ENCODE measurements at places on chromosomes 11 and 22.

DNA sequence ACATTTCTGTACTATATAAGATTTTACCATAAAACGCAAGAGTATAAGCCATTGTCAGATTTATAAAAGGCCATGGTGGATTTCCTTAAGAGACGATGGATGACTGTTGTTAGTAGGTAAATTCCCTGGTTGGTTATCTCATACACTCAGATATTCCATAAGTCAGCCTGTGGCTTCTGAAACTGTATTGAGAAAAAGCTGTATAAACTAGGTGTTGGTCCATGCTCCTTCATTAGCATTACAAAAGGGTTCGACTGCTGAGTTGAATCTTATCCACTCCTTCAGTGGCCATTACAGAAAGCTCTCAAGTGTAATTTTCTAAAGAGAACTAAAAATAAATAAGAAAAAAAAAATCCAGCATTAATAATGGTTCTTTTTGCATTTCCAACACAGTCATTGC lies 5.3 kb downstream of the GRAP2 start:
- no peaks in the 10 kb centered on the region for H3K36me3 ChIP-seq
- DNase-seq: no peak
- peaks cover 12% of the 10 kb centered on the region for H3K27me3 ChIP-seq
- H3K4me1 ChIP-seq: no peaks in the 10 kb centered on the region
- no peak overlapping the region for H3K27ac ChIP-seq

GRCh38 chr11:75333807-75334140 lies 17.7 kb downstream of the ARRB1 start:
- no peak overlapping the region for H3K4me3 ChIP-seq
- no peaks in the 10 kb centered on the region for H3K36me3 ChIP-seq
- no peaks in the 10 kb centered on the region for H3K27me3 ChIP-seq
- DNase-seq: no peak
- H3K4me1 ChIP-seq: peaks cover 43% of the 10 kb centered on the region
- H3K27ac ChIP-seq: no peak overlapping the region

- no peaks in the 10 kb centered on the region for H3K36me3 ChIP-seq
- no peak overlapping the region for H3K27ac ChIP-seq
- no peak overlapping the region for H3K4me3 ChIP-seq
- DNase-seq: no peak
- no peaks in the 10 kb centered on the region for H3K27me3 ChIP-seq
Observed at GRCh38 chr22:33260498-33260897, 202.3 kb upstream of the SYN3 start.

GRCh38 chr11:128732471-128733277 lies 38.8 kb downstream of the FLI1 start:
- peaks cover 57% of the 10 kb centered on the region for H3K4me1 ChIP-seq
- H3K27ac ChIP-seq: no peak overlapping the region
- H3K36me3 ChIP-seq: no peaks in the 10 kb centered on the region
- no peaks in the 10 kb centered on the region for H3K27me3 ChIP-seq
- DNase-seq: no peak

- H3K4me1 ChIP-seq: no peaks in the 10 kb centered on the region
- no peak for DNase-seq
- H3K27ac ChIP-seq: no peak overlapping the region
- no peak overlapping the region for H3K4me3 ChIP-seq
Observed at GRCh38 chr11:85705800-85706199, 19.8 kb upstream of the CCDC89 start.

GRCh38 chr11:130163346-130164220 lies 4.0 kb downstream of the ST14 start:
- H3K27me3 ChIP-seq: peaks cover 35% of the 10 kb centered on the region
- H3K27ac ChIP-seq: no peak overlapping the region
- H3K4me3 ChIP-seq: no peak overlapping the region

- H3K36me3 ChIP-seq: no peaks in the 10 kb centered on the region
- H3K4me1 ChIP-seq: no peaks in the 10 kb centered on the region
- no peak for DNase-seq
- no peak overlapping the region for H3K4me3 ChIP-seq
Observed at GRCh38 chr11:44402466-44403075, 92.6 kb upstream of the ALX4 start.

- DNase-seq: no peak
- no peaks in the 10 kb centered on the region for H3K36me3 ChIP-seq
Observed at GRCh38 chr11:57630171-57630570, 19.5 kb downstream of the YPEL4 start.

DNA sequence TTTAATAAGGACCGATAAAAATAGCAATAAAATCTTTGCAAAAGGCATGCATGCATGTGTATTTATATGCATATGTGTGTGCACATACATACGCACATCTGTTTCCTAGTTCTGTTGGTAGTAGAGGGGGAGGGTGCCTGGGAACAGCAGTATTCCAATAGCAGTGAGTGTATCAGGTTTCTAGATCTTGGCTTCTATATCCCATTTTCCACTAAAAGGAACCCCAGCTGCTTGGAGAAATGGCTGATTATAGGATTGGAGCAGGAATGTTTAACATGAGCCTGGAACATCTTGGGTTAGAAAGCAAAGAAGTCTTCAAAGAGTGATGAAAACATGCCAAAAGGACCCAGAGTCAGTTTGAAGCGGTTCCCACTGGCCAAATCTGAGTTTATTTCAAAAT lies 21.0 kb downstream of the TNRC6B start:
- no peaks in the 10 kb centered on the region for H3K36me3 ChIP-seq
- H3K4me3 ChIP-seq: no peak overlapping the region
- peaks cover 10% of the 10 kb centered on the region for H3K4me1 ChIP-seq
- no peak overlapping the region for H3K27ac ChIP-seq

DNA sequence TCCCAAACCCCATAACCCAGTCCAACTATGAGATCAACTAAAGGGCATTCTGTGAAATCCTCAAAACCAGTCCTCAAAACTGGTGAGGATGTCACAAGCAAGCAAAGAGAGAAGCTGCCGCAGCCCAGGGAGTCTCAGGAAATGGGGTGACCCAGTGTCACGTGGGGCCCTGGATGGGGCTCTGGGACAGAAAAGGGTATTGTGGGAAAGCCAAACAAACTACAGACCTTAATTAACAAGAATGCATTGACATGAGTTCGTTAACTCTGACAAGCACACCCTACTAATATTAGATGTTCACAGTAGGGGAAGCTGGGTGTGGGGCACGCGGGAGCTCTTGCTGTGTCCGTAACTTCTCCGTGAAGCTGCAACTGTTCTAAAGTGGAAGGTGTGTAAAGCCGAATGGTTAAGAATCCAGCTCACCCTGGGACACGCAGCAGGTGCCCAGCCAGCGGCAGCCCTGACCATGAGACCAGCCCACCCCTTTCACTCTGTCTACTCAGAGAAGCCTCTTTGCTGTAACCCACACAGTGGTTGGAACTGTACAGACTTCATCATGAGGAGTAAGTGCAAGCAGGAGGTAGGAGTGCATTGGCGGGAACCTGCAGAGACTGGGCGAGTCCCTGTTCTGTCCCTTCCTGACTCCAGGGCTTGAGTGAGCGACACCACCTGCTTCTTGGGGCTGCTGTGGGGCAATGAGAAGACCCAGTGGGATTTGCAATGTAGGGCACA lies 17.9 kb downstream of the LINC01488 start:
- no peaks in the 10 kb centered on the region for H3K27me3 ChIP-seq
- no peak overlapping the region for H3K4me3 ChIP-seq
- no peak for DNase-seq
- H3K27ac ChIP-seq: no peak overlapping the region
- H3K36me3 ChIP-seq: no peaks in the 10 kb centered on the region

- DNase-seq: peak; percentile 79
- H3K27me3 ChIP-seq: peaks cover 25% of the 10 kb centered on the region
- H3K36me3 ChIP-seq: no peaks in the 10 kb centered on the region
- H3K27ac ChIP-seq: peak within 1 kb of the TSS; percentile 19
- peaks cover 9% of the 10 kb centered on the region for H3K4me1 ChIP-seq
- peak within 1 kb of the TSS; percentile 25 for H3K4me3 ChIP-seq
Observed at GRCh38 chr11:75768112-75768908, at the start of gene DGAT2. TSS of gene DGAT2 (plus strand) at chr11:75768778. CDS start at chr11:75768992, 214 bp downstream.

GRCh38 chr11:86802601-86803051 lies 2.3 kb downstream of the PRSS23 start:
- peak; percentile 80 for DNase-seq
- H3K4me1 ChIP-seq: peaks cover 63% of the 10 kb centered on the region
- no peaks in the 10 kb centered on the region for H3K27me3 ChIP-seq
- peaks cover 3% of the 10 kb centered on the region for H3K36me3 ChIP-seq
- H3K4me3 ChIP-seq: peak overlapping the region; percentile 95
- peak overlapping the region; percentile 96 for H3K27ac ChIP-seq

DNA sequence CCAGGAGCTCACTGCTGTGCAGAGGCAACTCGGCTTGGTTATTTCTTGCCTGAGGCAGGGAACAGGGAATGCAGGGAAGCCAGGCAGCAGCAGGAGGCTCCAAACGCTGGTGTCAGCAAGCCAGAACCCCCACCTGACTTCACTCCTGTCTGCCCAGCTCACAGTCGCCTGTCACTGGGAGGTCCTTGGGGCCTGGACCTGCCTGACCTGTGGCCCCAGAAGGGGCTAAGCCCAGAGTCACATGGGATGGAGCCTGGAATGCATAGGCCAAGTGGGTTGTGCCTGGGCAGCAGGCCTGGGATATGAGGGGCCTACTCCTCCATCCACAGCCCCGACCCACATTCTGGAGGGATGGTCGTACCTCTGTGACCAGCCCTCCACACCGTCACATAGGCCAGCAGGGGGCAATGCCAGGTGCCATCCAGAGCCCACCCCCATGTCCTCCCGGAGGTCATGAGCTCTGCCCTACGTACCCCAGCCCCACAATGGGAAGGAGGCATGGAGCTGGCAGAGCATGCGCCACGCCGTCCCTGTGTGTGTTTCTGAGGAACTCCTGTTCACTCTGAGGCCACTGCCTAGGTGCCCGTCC lies 5.2 kb downstream of the RASSF7 start:
- peaks cover 2% of the 10 kb centered on the region for H3K36me3 ChIP-seq
- peaks cover 14% of the 10 kb centered on the region for H3K4me1 ChIP-seq
- H3K4me3 ChIP-seq: no peak overlapping the region
- no peaks in the 10 kb centered on the region for H3K27me3 ChIP-seq

DNA sequence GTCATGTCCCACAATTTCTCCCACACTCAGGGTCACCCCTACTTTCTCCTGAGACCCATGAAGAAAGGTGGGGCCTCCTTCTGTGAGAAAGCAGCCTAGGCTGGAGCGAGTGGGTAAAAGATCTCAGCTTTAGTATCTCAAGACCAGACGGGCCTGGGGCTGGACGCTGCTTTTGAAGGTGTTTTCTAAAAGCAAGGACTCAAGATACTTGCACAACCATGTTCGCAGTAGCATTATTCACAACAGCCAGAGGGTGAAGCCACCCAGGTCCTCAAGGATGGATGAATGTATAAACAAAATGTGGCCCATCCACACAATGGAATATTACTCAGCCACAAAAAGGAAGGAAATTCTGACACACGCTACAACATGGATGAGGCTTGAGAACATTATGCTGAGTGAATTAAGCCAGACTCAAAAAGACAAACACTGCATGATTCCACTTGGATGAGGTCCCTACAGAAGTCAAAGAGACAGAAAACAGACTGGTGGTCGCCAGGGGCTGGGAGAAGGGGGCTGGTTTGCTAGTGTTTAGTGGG lies 10.6 kb downstream of the SHANK2 start:
- DNase-seq: no peak
- no peak overlapping the region for H3K4me3 ChIP-seq
- H3K36me3 ChIP-seq: no peaks in the 10 kb centered on the region
- H3K4me1 ChIP-seq: no peaks in the 10 kb centered on the region

DNA sequence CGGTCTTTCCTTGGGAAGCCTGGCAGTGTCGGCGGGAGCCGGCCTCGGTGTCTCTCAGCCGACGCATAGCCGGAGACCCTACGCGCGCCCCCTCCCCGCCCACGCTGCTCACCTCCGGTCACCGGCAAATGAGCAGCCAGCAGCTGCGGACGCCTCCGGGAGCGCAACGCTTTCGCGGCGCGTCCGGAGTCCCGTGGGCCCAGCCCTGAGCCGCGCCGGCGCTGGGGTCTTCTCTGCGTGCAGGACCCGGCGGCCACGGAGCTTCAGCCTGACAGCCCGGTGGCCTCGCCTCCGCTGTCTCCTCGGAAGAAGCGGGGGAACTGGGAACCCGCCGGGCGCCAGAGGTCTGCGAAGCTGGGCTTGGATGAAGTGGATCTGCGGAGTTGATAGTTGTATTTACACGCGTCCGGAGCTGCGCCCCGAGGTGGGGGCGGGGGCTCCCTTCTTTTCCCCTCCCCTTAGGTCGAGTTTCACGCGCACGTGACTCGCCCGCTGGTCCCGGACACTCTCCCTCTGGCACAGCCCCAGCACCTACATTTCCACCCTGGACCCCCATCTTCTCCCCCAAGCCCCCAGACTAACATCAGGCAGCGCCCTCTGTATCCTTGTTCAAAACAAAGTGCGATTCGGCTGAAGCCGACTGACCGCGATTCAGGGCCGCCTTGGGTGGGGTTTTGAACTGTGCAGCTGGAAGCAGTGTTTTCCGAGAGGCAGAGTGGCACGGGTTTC lies at the start of gene SLC43A1:
Gene SLC43A1, minus strand, starts transcription at position 371 of the 729 bp plus-strand sequence. CDS start 1,591 bp downstream, outside the sequence.
- no peaks in the 10 kb centered on the region for H3K27me3 ChIP-seq
- H3K36me3 ChIP-seq: no peaks in the 10 kb centered on the region
- H3K4me1 ChIP-seq: peaks cover 9% of the 10 kb centered on the region
- peak; percentile 69 for DNase-seq
- H3K27ac ChIP-seq: no peak within 1 kb of the TSS

DNA sequence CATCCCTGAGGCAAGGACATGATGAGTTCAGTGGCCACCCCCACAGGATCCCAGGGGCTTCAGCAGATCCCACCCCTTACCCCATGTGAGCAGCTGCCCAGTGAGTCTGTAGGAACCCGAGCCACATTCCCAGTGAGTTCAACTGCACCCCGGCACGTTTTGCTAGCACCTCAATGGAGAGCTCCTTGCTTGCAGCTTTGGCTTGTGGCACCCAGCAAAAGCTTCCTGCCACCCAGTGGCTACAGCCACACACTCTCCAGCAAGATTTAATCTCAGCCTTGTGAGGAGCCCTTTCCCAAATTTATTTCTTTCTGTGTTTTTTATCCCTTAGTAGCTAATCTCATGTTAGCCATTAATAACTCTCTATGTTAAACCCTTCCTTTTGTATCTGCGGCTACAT lies 4.0 kb downstream of the SAA1 start:
- no peaks in the 10 kb centered on the region for H3K27me3 ChIP-seq
- H3K4me1 ChIP-seq: no peaks in the 10 kb centered on the region
- no peak overlapping the region for H3K27ac ChIP-seq
- no peaks in the 10 kb centered on the region for H3K36me3 ChIP-seq

All from endothelial cell of umbilical vein (primary cell).